ENCODE measurements at places on chromosomes 1 and 21. TPM values are rescaled to one million over a fixed set of nuclear protein-coding genes. Genes with fewer than 3 reads are reported as not detected.

SPRR2G gene
- total RNA-seq = not detected

VANGL2 gene
- total RNA-seq = not detected

AKR7A3 gene
- total RNA-seq = 0.11 TPM

TCHHL1 gene
- not detected for total RNA-seq

CCDC18 gene
- total RNA-seq = 9.0 TPM

CELA2B gene
- not detected for total RNA-seq

ALX3 gene
- not detected for total RNA-seq

NBPF20 gene
- 2.2 TPM for total RNA-seq

OVAAL gene
- not detected for total RNA-seq

PLA2G2E gene
- not detected for total RNA-seq

ACTN2 gene
- total RNA-seq = 1.5 TPM

FAM72D gene
- total RNA-seq = 3.5 TPM

SPRR2B gene
- not detected for total RNA-seq

ERG gene
- 58.9 TPM for total RNA-seq

DNA sequence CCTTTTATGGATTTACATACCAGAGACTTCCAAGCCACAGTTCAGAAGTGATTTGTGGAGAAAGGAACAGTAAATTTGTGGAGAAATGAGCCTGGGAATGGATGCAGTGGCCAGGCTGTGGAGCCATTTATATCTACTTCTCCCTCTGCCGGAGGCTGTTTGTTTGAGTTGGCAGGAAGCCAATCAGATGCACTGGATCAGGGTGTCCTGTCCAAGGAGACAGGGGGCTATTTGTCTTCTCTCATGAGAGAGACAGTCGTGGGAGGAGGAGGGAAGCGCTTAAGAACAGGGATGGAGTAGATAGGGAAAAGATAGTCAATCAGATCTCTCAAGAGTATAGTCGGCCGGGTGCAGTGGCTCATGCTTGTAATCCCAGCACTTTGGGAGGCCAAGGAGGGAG is 2.8 kb upstream of the HAPLN2 start:
- DNase-seq = no peak

DNA sequence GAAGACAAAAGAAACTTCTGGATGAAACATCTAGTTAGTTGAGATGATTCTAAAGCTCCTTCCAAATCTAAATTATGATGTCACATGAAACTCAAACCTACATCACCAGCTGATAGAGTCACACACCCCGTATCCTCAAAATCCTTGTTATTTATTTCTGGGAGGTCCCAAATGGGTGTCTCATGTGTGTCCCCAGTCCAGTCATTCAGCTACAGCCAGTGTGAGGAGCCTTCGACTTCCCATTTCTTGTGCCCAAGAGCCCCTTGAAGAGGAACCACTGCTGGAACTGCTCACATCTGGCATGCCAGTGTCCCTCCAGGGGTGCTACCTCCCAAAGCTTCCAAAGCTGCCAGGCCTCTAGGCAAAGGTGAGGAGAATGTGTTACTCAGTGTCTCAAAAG is 32.5 kb upstream of the KCNA3 start:
- no peak for DNase-seq

DNA sequence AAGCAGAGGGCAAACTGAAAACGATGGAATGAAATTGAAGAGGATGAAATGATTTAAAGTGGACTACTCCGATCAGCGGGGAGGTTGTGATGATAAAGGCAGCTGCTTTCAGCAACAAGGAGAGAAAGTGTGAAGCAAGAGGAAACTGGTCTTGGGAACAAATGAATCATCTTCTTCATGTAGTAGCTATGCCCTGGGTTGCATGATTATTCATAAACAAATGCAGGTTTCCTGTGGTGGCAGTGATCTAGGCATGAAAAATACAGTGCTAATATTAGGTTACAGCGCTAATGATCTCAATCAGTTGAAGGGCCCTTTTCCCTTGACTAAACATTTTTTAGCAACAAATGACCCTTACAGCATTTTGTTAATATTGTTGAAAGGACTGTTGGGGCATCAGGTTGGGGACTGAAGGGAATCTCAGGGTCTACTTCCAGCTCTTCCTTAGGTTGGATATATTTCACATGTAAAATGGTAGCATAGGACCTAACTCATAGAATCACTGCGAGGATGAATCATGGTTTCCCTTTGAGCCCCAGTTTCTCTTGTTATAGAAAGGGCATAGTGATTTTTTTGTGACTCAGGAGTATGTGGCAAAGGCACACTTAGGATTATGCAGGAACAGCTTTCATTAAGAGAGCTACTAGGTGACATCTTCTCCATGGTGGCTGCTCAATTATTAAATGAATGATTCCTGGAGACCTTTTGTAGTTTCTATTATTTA is 1.9 kb upstream of the ZFYVE9 start:
- peak; percentile 86 for DNase-seq

DNA sequence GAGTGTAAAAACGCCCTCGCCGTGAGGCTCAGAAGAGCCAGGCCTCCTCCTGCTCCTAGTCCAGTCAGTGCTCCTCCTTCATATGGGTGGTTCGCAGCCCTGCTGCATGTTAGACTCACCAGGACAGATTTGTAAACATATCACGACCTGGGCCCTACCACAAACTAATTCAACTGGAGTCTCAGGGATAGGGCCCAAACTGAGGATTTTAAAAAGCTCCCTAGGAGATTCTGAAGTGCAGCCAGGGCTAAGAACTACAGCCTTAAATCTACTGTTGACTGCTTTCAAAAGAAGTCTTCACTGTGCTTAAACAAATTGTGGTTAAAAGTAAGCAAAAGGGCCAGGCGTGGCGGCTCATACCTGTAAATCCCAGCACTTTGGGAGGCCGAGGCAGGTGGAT is 57.0 kb downstream of the CAMTA1 start:
- no peak for DNase-seq

DNA sequence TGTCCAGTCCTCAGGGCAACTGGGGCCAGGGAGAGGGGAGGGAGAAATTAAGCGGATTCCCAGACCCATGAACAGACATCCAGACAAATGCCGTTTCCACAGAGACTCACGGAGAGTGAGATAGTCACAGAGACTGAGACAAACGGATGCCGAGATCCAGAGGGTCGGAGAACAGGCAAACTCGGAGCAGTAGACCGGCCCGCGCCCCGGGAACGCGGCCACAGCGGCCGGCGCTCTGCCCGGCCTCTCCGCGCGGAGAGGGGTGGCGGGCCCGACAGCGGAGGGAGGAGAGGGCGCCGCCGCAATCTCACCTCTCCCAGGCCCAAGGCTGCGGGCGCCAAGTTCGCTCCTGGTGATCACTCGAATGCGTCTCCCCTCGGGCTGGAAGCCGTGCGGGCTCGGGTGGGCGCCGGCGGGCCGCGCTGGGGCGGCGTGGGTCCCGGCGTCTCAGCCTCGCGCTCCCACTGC is 831 bp upstream of the FOXD2 start:
- no peak for DNase-seq

- no peak for DNase-seq
Observed at GRCh38 chr1:187838335-187839293, 1009.9 kb downstream of the PLA2G4A start.

- DNase-seq = no peak
Observed at GRCh38 chr21:38220270-38220737, 36.5 kb upstream of the KCNJ15 start.

DNA sequence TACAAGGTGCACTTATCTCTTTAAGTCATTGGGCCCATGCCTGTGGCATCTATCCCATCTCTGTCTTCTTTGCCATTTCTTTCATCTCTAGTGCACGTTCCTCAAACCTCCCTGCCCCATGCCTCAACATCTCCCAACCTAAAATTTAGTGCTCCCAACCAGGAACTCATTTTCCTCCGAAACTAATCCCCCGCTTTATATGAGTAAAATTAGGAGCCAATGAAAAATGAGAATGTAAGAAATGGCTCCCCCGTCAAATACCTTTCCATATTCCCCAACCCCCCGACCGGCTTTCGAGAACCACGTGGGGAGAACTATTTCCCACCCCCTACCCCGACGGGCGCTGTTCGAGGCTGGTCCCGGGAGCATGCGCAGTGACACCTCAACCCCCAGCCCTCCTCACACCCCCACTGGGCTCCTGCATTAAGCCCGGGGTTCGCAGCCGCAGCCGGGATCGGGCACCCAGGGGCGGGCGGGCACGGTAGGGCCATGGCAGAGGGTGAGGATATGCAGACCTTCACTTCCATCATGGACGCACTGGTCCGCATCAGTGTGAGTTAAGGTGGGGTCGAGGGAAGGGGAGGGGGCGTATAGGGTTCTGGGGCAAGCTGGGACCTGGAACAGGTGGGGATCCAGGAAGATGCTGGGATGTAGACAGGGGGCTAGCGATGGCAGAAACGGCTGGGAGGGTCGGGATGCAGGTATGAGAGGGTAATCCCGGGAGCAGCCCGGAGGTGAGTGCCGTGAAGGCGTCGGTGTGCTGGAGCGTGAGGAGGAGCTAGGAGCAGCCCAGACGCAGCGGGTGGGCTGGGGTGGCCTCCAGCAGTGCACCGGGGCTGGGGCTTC is at the start of gene TRIM46:
TRIM46 (plus strand) TSS at position 372 of the 846 bp plus-strand sequence; CDS start at position 490, 118 bp downstream.
- DNase-seq = no peak

GRCh38 chr1:52928015-52928404 is 934 bp downstream of the SCP2 start:
- no peak for DNase-seq

- DNase-seq = no peak
Observed at GRCh38 chr1:2985067-2985561, 36.2 kb upstream of the ACTRT2 start.

- no peak for DNase-seq
Observed at GRCh38 chr1:36465731-36466369, 1.7 kb upstream of the MRPS15 start.

DNA sequence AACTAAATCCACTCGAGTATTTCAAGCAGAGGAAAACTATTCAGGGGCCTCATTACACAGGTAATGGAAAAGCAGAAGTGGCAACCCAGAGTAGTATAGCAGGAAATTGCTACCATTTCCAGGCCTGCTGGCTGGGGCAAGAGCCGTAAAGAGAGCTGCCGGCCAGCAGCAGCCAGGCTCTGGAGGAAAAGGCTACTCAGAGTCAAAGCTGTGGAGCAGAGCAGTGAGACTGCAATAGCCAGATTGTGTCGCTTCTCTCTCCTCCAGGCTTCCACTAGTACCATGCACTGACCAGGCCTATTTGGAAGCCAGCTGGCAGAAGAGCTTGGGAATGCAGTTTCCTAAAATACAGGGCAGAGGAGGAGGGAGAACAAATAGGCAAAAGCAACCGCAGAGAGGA is 155.5 kb downstream of the OMA1 start:
- no peak for DNase-seq

- no peak for DNase-seq
Observed at GRCh38 chr1:213053455-213053854, 2.4 kb downstream of the RPS6KC1 start.

DNA sequence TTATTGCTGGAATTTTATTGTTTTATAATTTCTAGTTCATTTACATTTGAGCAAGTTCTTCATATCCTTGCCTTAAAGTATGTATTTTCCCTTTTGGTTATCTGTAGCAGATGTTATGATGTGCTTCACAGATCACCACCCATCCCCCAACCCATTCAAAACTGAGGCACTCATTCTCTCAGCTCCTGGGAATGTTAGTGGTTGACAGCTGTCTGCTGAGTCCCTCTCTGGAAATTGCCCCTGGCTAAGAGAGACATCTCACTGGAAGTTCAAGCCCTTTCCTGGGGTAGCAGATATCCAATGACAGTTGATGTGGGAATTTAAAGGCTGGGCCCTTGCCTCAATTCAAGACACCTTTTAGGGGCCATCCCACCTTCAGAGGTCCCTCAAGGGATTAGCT is 4.3 kb upstream of the DPYD start:
- DNase-seq = no peak

DNA sequence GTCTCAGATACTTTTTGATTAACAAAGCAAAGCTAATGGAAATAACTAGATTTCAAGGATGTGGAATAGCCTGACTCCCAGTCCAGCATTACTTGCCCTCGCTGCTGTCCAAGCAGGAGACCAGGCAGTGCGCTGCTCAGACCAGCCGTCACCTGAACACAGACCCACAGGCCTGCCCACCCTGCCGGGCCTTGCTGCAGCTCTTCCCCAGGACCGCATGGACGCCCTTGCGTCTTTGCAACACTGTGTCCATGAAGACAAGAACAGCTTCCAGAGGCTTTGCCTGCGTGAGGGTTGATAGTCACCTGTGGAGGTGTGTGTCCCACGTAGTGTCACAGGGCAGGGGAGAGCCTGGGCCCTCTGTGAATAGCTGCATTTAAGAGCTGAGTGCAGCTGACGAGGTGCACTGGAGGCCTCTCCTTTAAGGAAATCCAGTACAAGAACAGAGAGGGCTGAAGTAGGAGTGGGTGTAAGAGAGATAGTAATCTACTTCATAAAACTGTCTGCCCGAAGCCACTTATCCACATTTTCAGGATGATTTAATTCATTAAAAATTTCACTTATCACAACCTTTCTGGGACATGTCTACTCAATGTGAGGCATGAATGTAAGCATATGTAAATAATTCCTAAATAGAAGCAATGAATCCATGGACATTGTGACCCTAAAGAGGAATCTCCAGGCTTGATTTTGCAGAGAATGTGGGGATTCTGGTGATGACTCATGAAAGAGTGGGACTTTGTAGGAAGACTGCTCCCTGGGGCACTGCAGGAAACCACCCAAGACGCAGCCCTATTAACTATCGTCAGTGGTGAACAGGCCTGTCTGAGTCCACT is 176.2 kb upstream of the RAB4A start:
- DNase-seq = no peak

GRCh38 chr1:156816561-156817328 is at the start of gene SH2D2A:
Gene SH2D2A, minus strand, starts transcription at chr1:156816848. Its CDS starts 140 bp downstream, at chr1:156816708.
- DNase-seq = no peak

GRCh38 chr1:243890576-243890975 is 40.5 kb upstream of the AKT3 start:
- DNase-seq = no peak

GRCh38 chr1:234149217-234149616 is 224.0 kb upstream of the COA6 start:
- no peak for DNase-seq

- no peak for DNase-seq
Observed at GRCh38 chr1:192941722-192942411, 117.3 kb downstream of the UCHL5 start.

DNA sequence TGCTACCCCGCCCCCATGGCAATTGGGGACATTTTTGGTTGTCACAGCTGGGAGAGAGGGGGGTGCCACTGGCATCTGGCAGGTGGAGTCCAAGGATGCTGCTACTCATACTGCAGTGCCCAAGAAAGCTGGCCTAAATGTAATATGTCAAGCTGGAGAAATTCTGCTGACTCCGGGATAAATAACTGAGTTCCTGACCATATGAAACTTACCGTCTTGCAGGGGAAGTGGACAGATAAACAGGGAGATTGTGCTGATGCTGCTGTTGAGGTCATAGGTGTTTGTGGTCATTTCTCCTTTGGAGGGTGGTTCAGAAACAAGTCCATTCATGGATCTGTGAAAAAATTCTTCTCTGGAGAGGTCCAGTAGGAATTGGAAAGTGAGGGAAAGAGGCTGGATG is 54.4 kb downstream of the KAZN start:
- no peak for DNase-seq

DNA sequence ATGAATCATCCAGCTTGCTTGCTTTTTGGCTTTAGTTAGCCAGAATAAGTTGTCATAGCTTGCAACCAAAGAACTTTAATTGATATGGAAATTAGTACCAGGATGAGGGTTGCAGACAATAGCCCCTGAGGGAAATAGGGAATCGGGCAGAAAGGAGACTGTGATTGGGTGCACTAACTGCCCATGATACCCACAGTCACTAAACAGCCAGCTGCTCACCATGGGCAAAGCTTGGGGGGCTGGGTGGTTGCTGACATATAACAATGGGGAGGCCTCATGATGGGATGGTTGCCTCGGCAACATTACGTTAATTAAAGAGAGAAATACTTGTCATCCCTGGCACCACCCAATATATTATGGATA is 17.8 kb upstream of the PLA2G2E start:
- DNase-seq = no peak

- DNase-seq = no peak
Observed at GRCh38 chr1:30452925-30453324, 270.5 kb downstream of the MATN1 start.

- DNase-seq = no peak
Observed at GRCh38 chr1:59505596-59506028, 208.7 kb downstream of the FGGY start.

Data from pulmonary artery endothelial cell (primary cell).